ENCODE measurements at places on chromosomes 13 and 19.

GRCh38 chr13:97139691-97140090 lies 82.4 kb upstream of the MBNL2 start:
- DNase-seq: no peak

- no peak for DNase-seq
These were observed 358.3 kb downstream of the KLF5 start for GRCh38 chr13:73417012-73417615.

DNA sequence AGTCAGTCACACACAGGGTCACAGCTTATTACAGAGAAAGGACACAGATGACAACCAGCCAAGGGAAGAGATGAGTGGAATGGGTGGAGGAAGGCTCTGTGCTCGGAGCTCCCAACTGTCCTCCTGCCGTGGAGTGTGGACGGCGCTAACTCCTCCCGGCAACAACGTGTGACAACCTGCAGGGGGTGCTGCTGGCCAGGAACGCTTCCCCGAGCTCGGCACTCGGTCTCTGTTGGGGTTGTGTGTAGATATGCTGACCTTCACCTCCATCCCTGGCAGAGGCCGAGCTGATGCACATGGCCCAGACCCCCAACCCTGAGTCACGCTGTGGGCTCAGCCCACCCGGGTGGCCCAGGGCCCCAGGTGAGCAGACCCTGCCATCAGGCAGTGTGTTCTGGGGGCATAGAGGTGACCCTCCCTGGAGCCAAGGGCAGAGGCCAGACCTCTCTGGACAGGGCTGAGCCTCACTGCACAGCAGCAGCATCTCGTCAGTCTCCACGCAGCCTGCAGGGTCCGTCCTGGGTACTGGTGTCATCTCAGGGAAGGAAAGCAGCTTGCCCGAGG lies 14.1 kb downstream of the ZNF444 start:
- DNase-seq: no peak

DNA sequence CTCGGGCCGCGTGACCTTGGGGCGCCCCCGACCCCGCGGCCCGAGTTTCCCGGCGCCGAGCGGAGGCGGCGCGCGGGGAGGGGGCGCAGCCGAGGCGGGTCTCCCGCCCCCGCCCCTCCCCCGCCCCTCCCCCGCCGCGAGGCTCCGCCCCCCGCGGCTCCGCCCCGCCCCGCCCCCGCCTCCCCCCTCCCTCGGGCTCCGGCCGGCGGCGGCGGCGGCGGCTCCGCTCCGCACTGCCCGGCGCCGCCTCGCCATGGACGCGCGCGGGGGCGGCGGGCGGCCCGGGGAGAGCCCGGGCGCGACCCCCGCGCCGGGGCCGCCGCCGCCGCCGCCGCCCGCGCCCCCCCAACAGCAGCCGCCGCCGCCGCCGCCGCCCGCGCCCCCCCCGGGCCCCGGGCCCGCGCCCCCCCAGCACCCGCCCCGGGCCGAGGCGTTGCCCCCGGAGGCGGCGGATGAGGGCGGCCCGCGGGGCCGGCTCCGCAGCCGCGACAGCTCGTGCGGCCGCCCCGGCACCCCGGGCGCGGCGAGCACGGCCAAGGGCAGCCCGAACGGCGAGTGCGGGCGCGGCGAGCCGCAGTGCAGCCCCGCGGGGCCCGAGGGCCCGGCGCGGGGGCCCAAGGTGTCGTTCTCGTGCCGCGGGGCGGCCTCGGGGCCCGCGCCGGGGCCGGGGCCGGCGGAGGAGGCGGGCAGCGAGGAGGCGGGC lies at the start of gene HCN2:
HCN2 (plus strand) TSS at position 189 of the 703 bp plus-strand sequence; CDS start at position 254, 65 bp downstream.
- DNase-seq: no peak

DNA sequence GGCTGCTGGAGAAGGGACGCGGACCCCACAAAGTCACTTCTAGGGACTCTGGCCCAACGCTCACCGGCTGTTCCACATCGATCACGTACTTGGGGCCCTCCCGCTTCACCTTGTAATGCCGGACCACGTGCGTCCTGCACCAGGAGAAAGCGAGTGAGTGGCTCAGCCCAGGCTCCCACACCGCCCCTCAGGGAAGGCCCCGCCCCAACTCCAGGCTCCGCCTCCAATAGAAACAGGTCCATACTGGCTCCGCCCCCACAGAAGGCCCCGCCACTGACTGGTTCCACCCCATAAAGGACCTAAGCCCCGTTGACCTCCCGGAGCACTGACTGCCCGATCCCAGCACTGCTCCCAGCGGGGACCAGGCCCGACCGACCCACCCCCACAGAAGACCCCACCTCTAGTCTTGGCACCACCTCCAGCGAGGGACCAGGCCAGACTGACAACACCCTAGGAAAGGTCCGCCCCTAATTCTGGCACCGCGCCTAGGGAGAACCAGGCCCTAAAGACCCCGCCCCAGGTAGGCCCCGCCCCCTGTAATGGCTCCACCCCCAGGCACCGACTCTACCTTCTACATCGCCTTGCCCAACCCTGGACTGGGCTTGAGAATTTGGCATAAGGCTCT lies 11.3 kb downstream of the STAP2 start:
- peak; percentile 82 for DNase-seq

DNA sequence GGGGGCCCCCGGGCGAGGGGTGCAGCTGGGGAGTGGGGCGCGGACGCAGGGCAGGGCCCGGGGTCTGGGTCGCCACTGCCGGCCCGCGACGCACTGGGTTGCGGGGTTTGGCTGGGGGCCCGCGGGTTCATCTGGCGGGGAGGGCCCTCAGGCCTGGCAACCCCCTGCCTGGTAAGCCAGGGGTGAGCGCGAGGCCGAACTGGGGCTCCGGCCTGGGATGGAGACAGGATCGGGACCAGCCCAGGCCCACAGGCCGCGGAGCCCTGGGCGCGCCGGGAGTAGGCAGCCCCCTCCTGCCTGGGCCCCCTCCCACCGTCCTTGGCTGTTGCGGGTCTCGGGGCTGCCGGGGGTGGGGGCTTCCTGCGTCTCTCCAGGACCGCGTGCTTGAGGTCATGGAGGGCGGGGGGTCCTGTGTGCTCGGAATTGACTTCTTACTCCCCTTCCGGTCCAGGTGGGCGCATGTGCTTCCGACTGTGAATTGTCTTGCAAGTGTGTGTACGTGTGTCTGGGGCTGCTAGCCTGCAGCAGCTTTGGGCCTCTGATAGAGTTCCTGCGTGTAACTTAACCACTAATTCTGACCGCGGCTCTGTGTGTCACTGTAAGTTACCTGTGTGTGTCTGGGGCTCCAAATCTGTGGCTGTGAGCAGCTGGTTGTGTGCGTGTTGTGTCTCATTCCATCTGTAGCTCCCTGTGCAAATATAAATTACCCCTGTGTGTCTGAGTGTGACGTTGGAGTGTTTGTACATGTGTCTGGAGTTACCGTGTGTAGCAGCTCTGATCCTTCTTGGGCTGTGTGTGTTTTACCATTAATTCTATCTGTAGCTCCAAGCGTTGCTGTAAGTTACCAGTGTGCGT lies 751 bp downstream of the GRAMD1A start:
- DNase-seq: peak; percentile 65

GRCh38 chr13:97266332-97266731 lies 44.2 kb downstream of the MBNL2 start:
- no peak for DNase-seq

DNA sequence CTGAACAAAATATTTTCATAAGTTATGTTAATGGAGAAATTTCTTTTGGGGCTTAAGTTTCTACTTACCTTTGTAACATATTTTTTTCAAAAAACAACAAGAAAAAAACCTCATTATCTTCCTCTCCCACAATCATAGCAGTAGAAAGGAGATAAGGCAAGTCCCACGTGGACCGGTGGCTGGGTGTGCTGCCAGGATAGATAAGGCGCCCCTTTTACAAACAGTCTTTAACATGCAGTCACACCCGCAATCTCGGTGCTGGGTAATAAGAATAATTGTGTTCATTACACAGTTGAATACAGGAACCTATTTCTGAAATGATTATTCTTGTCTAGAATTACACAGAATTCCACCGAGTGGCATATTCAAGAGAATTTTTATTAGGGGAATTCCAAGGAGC lies 1202.3 kb downstream of the UQCRFS1 start:
- DNase-seq: no peak

- DNase-seq: peak; percentile 56
These were observed 13.0 kb downstream of the PGLYRP1 start for GRCh38 chr19:46009530-46010510.

GRCh38 chr13:51370116-51370515 lies 30.6 kb downstream of the SERPINE3 start:
- no peak for DNase-seq

DNA sequence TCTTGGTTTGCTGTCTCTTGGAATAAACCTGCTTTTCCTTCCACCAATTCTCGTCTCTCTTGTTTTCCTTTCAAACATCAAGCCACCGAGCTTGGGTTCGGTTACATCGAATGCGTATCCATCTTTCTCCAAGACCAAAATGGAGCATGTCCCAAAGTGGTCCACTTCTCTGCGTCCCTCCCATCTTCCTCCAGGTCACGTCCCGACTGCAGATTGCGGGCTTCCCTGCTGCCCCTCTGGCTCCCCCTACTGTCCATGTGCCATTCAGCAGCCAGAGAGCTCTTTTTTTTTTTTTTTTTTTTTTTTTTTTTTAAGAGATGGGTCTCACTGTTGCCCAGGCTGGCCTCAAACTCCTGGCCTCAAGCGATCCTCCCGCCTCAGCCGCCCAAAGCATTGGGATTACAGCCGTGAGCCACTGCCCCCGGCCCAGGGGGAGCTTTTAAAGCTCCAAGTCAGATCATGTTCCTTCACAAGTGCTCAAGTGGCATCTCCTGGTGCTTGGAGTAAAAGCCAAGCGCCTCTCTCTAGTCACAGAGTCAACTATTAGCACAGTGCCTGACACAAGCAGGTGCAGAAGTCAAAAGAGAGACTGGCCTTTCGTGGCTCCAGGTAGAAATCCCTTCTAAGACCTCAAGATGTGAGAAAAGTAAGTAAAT lies 10.0 kb downstream of the COL5A3 start:
- peak; percentile 68 for DNase-seq

GRCh38 chr19:47203254-47203653 lies 27.7 kb downstream of the BBC3 start:
- DNase-seq: no peak

GRCh38 chr19:16497042-16497441 lies 848 bp downstream of the C19orf44 start:
- no peak for DNase-seq

DNA sequence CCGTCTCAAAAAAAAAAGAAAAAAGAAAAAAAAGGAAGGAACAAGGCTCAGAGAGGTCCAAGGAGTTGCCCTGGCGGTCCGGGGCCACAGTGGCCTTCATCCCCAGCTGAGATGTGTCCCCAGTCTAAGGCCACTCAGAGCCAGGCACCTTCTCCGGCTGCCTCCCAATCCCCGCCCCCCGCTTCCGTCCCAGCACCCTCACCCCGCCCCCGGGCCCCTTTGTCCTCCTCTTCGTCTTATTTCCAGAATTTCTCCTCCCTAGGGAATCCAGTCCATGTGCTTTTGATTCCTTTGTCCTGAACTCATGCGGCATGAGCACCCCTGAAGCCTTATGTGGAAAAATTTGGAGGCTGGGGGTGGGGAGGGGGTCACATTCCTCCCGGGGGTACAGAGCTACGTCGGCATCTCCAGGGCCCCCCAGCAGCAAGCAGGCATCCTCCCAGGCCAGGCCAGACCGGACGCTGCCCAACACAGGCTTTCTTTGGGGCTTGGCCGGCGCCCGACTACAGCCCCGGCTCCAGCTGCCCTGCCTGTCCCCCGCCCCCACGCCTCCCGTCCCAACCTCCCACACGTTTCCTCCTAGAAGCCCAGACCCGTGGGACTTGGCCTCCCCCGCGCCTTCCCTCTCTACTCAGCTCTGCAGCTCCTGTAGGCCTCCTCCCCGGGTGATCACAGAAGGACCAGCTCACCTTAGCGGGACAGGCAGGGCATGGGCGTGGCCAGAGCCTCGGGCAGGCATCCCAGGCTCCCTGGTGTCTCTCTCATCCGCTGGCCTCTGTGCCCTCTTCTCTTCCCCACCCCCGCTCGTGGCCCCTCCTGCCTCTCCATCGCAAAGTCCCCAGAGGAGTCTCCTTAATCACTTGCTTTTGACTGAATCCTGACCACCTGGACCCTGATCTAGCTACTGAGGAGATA lies 17.8 kb upstream of the ADGRE5 start:
- peak; percentile 76 for DNase-seq

- no peak for DNase-seq
These were observed 66.3 kb upstream of the MCF2L start for GRCh38 chr13:112902669-112903068.

GRCh38 chr19:49746206-49746958 lies 16.7 kb downstream of the TSKS start:
- peak; percentile 74 for DNase-seq

- no peak for DNase-seq
These were observed 364.7 kb downstream of the ENOX1 start for GRCh38 chr13:43422116-43422515.

GRCh38 chr19:41426952-41427646 lies at the start of gene B3GNT8:
TSS of gene B3GNT8 (minus strand) at chr19:41427374. CDS start at chr19:41426778, 596 bp downstream.
- peak; percentile 63 for DNase-seq

DNA sequence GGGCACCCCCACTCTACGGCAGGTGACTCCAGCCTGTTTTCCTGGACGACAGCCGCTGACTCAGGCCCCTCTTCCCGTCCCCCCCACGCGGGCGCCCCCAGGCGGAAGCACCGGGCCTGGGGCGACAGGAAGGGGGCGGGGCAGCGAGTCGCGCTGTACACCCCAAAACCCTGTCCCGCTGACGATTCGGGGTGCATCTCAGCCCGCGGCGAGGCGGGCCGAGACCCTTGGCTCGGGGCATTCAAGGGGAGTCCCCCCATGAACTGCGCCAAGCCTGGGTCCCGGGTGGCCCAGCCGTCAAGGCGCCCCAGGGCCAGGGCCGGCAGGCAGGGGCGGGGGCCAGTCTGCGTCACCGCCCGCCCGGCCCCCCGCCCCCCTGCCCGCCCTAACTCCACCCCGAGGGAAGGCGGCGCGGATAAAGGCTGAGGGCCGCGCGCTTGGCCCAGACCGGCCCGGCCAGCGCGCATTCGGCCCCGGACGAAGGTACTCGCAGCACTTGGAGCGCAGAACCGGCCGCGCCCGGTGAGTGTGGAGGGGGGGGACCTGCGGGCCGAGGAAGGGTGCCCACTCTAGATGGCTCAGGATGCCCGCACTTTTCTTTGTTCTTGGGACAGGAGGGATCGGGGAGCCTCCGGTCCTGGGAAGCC lies at the start of gene MIDN:
MIDN (plus strand) TSS at position 445 of the 647 bp plus-strand sequence. CDS start 1,714 bp downstream, outside the sequence.
- peak; percentile 79 for DNase-seq

GRCh38 chr19:16003391-16003790 lies 54.6 kb downstream of the OR10H4 start:
- DNase-seq: no peak

- no peak for DNase-seq
These were observed 7.2 kb downstream of the ERFL start for GRCh38 chr19:41920882-41921576.
